Keratinocyte (primary cell): ENCODE measurements at places on chromosomes 5 and 9.
A peak's percentile ranks its signal among the peaks of the same experiment; 100 is the strongest.

DNA sequence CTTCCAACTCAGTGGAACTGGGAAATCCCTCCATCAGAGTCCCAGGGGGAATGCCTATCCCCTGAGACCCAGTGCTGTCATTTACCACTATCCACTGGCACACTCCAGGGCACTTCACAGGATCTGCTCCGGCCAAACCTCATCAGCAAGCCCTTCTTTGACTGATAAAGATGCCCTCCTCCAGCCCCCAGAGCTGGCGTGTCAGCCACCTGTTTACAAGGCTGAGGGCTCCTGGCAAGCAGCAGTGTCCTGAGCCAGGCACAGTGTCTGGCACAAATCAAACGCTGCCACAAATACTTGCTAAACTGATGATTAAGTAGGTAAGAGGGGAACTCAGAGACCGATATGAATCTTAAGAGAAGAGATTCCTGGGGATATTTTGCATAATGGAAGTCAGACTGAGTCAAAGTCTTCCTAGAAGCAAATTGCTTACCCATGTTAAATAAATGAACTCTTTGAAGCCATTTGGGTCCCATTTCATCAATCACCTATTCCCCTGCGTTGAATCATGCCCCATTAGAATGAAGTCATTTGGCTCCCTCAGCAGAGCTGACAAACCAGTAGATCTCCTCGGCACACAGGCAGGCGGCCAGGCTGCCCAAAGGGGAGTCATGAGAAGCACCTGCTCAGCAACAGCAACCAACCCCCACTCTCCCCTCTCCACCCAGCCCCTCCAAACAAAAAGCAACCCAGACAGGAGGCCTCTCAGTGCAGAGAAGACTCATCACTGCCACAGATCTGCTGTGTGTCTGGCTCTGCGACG, 97.4 kb downstream of the CDK5RAP2 start:
- H3K36me3 ChIP-seq = peaks cover 12% of the 10 kb centered on the region
- H3K27ac ChIP-seq = no peak overlapping the region
- no peak overlapping the region for H3K4me3 ChIP-seq
- DNase-seq = no peak
- peaks cover 6% of the 10 kb centered on the region for H3K4me1 ChIP-seq

- H3K4me1 ChIP-seq = no peaks in the 10 kb centered on the region
- H3K27ac ChIP-seq = no peak overlapping the region
Observed at GRCh38 chr5:94353605-94354004, 264.8 kb downstream of the KIAA0825 start.

DNA sequence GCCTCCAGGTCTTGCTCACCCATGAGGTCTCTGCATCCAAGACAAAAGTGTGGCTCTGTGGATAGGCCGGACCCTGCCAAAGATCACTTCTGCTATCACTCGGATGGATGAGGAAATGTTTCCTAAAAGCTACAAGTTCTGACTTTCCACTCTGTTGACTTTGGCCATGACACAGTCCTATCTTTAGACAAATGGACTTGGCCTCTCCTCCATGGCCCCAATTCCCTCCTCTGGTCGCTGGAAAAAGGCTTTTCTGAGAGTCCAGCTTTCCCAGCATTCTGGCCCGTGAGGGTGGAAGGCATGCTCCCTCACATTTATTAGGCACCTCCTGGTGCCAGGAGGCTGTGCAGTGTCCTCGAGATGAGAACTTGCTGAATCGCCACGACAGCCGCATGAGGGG, 83.1 kb downstream of the COL27A1 start:
- H3K4me1 ChIP-seq = no peaks in the 10 kb centered on the region
- H3K4me3 ChIP-seq = no peak overlapping the region
- H3K36me3 ChIP-seq = peaks cover 19% of the 10 kb centered on the region
- DNase-seq = no peak

DNA sequence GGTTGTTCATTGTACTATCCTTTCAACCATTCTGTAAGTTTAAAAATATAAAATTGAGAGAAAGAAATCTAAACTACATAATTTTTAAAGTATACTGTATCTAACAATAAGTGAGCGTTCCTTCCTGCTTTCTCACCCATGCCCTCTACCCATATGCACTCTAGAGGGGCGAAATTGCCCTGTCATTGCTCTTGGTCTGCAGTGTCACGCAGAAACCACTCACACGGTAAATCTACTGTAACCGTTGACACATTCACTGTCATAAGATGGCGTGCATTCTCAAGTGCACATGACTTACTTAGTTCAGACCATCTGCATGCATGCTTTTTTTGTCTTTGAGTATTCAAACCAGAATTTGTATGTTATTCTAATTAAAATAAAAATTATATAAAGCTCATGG, 55.7 kb upstream of the NIPBL start:
- H3K36me3 ChIP-seq = no peaks in the 10 kb centered on the region
- no peaks in the 10 kb centered on the region for H3K27me3 ChIP-seq
- H3K27ac ChIP-seq = no peak overlapping the region
- no peak for DNase-seq

GRCh38 chr5:55601628-55602027, 66.9 kb upstream of the PLPP1 start:
- no peaks in the 10 kb centered on the region for H3K36me3 ChIP-seq
- H3K4me1 ChIP-seq = peaks cover 35% of the 10 kb centered on the region
- no peaks in the 10 kb centered on the region for H3K27me3 ChIP-seq
- DNase-seq = no peak
- no peak overlapping the region for H3K4me3 ChIP-seq

DNA sequence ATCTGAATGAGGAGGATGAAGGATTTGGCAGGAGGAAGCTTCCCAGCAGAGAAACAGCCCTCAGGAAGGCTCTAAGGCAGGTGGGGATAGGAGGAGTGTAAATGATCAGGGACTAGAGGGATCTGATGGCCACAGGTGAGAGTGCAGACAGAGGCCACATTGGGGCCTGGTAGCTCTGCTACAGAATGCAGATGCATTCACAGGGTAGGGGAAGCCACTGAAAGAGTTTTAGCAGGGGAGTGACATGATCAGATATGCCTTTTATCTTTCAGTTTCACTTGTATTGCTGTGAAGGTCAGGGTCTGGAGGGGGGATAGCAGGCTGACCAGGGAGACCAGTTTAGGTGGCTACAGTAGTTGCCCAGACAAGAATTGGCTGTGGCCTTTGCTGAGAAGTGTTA, 3.0 kb downstream of the TXNDC15 start:
- H3K4me1 ChIP-seq = peaks cover 13% of the 10 kb centered on the region
- no peaks in the 10 kb centered on the region for H3K27me3 ChIP-seq
- peaks cover 1% of the 10 kb centered on the region for H3K36me3 ChIP-seq
- no peak overlapping the region for H3K4me3 ChIP-seq
- H3K27ac ChIP-seq = no peak overlapping the region

- H3K4me1 ChIP-seq = peaks cover 39% of the 10 kb centered on the region
- no peak for DNase-seq
- H3K4me3 ChIP-seq = no peak overlapping the region
- no peaks in the 10 kb centered on the region for H3K36me3 ChIP-seq
- peak overlapping the region; percentile 87 for H3K27ac ChIP-seq
Observed at GRCh38 chr9:19998823-19999455, 210.1 kb upstream of the SLC24A2 start.

- no peaks in the 10 kb centered on the region for H3K27me3 ChIP-seq
- H3K36me3 ChIP-seq = peaks cover 58% of the 10 kb centered on the region
- no peak overlapping the region for H3K27ac ChIP-seq
- no peak for DNase-seq
Observed at GRCh38 chr9:136451221-136451877, 11.7 kb upstream of the INPP5E start.

GRCh38 chr5:112390327-112390726, 28.8 kb downstream of the EPB41L4A start:
- no peak for DNase-seq
- no peaks in the 10 kb centered on the region for H3K36me3 ChIP-seq
- H3K27ac ChIP-seq = no peak overlapping the region
- H3K4me3 ChIP-seq = no peak overlapping the region
- no peaks in the 10 kb centered on the region for H3K27me3 ChIP-seq

DNA sequence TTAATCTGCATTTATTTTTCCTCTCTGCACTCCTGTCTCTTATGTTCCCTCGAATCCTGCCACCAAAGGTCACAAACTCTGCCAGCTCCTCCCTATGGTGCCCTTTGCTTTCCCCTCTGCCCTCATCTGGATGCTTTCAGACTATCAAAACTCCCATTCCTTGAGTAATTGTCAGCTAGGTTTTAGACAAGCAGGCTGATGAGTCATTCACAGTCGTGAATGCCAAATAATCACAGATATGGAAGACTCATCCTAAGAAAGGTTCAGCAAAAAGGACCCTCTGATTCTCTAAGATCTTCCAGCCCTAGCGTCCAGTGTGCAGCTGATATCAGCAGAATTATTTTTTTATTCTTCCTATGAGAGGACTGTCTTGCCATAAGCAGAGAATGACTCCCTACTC, 104.5 kb upstream of the NUDT12 start:
- H3K27ac ChIP-seq = no peak overlapping the region
- no peaks in the 10 kb centered on the region for H3K4me1 ChIP-seq
- no peaks in the 10 kb centered on the region for H3K27me3 ChIP-seq
- H3K4me3 ChIP-seq = no peak overlapping the region
- H3K36me3 ChIP-seq = no peaks in the 10 kb centered on the region

DNA sequence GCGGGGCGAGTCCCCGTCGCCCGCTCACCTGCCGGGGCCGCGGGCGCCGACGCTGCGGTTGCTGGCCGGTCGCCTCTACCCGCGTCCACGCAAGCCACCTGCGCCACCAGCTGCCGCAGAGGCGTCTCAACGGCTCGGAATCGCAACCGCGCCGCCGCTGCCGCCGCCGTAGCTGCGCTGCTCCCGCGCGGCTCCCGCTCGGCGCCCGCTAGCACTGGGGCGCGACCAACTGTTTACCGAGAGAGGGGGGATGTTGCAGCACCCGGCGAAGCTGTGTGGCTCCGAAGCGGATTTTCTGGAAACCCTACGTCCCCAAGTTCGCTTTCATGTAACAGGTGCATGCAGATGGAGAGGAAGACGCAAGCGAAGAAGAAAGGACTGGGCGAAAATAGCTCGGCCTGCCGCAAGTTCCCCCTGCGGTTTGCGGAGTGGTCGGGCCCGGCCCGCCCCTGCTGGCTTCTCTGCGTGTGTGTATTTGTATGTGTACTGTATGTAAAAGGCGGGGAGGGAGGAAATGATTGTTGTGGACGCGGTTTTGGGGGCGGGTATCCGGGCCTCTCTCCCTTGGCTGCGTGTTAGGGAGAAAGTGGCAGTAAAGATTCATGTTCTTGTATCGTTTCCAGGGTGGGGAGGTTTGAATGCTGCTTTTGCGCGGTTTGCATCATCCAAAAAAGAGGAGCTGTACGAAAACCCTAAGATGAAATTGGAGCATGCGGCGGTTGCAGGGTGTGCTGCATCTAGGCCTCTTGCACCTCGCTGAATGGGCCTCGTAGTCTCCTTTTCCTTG, at the start of gene PSIP1:
Gene PSIP1 (minus strand): TSS at position 182 of the 787 bp plus-strand sequence. CDS start 782 bp downstream, outside the sequence.
- peaks cover 10% of the 10 kb centered on the region for H3K4me1 ChIP-seq
- H3K4me3 ChIP-seq = peak within 1 kb of the TSS; percentile 86
- peak within 1 kb of the TSS; percentile 93 for H3K27ac ChIP-seq
- no peaks in the 10 kb centered on the region for H3K36me3 ChIP-seq

- no peaks in the 10 kb centered on the region for H3K36me3 ChIP-seq
- H3K4me3 ChIP-seq = no peak overlapping the region
- no peaks in the 10 kb centered on the region for H3K4me1 ChIP-seq
- H3K27ac ChIP-seq = no peak overlapping the region
- no peaks in the 10 kb centered on the region for H3K27me3 ChIP-seq
- DNase-seq = no peak
Observed at GRCh38 chr5:8505196-8505595, 636.2 kb downstream of the MTRR start.

- DNase-seq = no peak
- H3K4me3 ChIP-seq = no peak overlapping the region
- no peak overlapping the region for H3K27ac ChIP-seq
- H3K36me3 ChIP-seq = no peaks in the 10 kb centered on the region
- peaks cover 9% of the 10 kb centered on the region for H3K4me1 ChIP-seq
- no peaks in the 10 kb centered on the region for H3K27me3 ChIP-seq
Observed at GRCh38 chr9:88988796-88989641, 2.2 kb upstream of the S1PR3 start.

DNA sequence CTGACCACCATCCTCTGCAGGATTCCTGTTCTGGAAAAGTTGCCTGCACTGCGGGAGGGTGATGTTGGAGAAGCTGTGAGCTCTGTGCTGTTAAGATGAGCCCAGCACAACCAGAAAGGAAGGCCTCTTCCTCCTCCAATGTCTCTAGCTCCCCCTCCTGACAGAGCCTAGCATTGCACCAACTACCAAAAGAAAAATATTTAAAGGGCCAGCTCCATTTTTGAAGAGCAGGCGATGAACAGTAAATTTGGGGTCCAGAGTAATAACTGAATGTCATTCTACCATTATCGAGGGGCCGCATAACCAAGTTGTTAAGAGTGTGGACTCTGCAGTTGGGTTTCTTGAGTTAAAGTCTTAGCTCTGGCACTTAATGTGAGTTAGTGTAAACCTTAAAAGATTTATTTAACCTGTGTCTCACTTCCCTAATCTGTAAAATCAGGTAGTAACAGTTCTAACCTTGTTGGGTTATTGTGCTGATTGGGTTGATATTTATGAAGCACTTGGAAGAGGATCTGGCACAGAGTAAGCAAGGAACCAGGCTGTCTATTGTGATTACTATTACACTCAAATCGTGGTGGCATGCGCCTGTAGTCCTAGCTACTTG, 3.9 kb downstream of the TEX53 start:
- peaks cover 5% of the 10 kb centered on the region for H3K4me1 ChIP-seq
- no peak for DNase-seq
- H3K27me3 ChIP-seq = no peaks in the 10 kb centered on the region
- H3K36me3 ChIP-seq = no peaks in the 10 kb centered on the region
- H3K27ac ChIP-seq = no peak overlapping the region

GRCh38 chr9:127049044-127049443, 73.4 kb downstream of the ANGPTL2 start:
- peaks cover 16% of the 10 kb centered on the region for H3K4me1 ChIP-seq
- DNase-seq = peak; percentile 50
- H3K27me3 ChIP-seq = no peaks in the 10 kb centered on the region
- no peak overlapping the region for H3K27ac ChIP-seq
- H3K4me3 ChIP-seq = no peak overlapping the region

- DNase-seq = no peak
- no peaks in the 10 kb centered on the region for H3K36me3 ChIP-seq
- H3K27ac ChIP-seq = no peak overlapping the region
- peaks cover 3% of the 10 kb centered on the region for H3K4me1 ChIP-seq
Observed at GRCh38 chr5:77145666-77146065, 58.6 kb upstream of the ZBED3 start.

- no peaks in the 10 kb centered on the region for H3K27me3 ChIP-seq
- no peak overlapping the region for H3K4me3 ChIP-seq
- H3K4me1 ChIP-seq = no peaks in the 10 kb centered on the region
Observed at GRCh38 chr5:14720236-14720923, 55.9 kb downstream of the OTULIN start.

GRCh38 chr9:75880618-75881017, 9.9 kb upstream of the PCSK5 start:
- no peak overlapping the region for H3K27ac ChIP-seq
- no peaks in the 10 kb centered on the region for H3K27me3 ChIP-seq
- no peaks in the 10 kb centered on the region for H3K4me1 ChIP-seq
- H3K36me3 ChIP-seq = no peaks in the 10 kb centered on the region
- DNase-seq = no peak
- no peak overlapping the region for H3K4me3 ChIP-seq

GRCh38 chr5:110940136-110940535, 131.4 kb upstream of the TSLP start:
- no peak overlapping the region for H3K4me3 ChIP-seq
- H3K4me1 ChIP-seq = no peaks in the 10 kb centered on the region
- H3K36me3 ChIP-seq = no peaks in the 10 kb centered on the region
